ENCODE measurements at places on chromosomes 7 and 10.

GRCh38 chr10:71531485-71532446 lies 135.0 kb downstream of the CDH23 start:
- no peak for DNase-seq

DNA sequence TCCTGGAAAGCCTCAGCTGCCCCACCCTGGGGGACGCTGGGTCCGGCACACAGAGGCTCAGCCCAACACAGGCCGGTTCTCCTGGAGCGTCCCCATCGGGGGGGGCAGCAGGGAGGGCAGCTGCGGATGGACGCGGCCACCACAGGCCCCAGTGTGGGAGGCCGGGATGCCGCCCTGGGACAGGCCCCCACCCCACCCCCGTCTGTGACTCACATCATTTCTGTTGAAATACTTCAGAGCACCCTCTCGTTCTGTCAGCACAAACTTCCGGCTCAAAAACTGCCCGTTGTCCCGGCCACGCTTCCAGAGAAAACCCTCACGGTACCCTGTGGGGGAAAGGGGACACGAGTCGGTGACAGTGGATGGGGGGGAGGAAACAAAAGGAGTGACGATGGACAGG lies 28.5 kb downstream of the GET4 start:
- DNase-seq, result no peak

DNA sequence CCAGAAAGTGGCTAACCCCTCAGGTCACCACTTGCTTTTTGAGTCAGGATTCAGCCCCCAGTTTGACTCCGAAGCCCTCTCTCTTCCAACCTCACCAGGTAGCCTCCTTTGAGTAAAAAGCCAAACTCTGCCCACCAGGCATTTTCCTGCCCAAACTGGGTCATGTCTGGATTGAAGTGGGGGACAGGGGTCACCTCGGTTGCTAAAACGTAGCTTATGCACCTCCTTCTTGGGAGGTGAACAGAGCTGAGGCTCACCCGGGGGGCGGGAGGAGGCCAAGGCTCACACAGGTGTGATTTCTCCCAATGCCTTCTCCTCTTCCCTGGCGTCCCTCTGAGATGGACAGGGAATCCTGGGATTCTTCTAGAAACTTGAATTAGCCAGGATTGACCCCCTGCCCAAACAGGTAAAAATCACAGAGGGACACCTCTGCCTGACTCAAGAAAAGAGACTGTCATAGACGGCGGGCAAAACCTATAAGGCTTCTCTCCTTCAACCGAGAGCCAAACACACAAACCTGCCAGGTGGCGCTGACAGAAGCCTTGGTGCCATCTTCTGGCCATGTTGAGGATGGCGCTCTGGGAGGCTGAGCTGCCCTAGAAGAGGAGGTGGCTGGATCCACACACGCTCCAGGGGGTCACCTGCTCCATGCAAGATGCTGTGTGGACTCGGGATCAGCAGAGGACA lies 51.6 kb downstream of the PRLHR start:
- DNase-seq, result peak; percentile 59

GRCh38 chr7:53642361-53642760 lies 606.9 kb downstream of the POM121L12 start:
- DNase-seq, result no peak

DNA sequence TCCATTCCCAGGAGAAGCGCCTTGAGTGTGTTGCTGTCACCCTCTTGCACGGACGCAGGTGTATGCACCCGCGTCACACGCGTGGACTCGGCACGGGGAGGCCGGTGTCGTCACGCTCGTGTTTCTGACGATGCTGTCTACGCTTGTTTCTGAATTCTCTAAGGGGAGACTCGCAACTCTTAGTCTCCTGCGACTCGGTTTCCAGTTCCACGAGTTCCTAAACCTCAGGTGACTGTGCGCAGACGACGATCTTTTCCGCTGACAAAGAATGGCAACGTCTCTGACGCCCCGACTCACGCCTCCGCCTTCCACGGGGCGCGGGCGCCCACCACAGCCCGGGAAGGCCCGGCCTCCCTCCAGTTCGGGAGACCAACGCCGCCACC lies 579 bp downstream of the IDI1 start:
- no peak for DNase-seq

GRCh38 chr10:454860-455259 lies 234.6 kb downstream of the DIP2C start:
- peak; percentile 67 for DNase-seq

DNA sequence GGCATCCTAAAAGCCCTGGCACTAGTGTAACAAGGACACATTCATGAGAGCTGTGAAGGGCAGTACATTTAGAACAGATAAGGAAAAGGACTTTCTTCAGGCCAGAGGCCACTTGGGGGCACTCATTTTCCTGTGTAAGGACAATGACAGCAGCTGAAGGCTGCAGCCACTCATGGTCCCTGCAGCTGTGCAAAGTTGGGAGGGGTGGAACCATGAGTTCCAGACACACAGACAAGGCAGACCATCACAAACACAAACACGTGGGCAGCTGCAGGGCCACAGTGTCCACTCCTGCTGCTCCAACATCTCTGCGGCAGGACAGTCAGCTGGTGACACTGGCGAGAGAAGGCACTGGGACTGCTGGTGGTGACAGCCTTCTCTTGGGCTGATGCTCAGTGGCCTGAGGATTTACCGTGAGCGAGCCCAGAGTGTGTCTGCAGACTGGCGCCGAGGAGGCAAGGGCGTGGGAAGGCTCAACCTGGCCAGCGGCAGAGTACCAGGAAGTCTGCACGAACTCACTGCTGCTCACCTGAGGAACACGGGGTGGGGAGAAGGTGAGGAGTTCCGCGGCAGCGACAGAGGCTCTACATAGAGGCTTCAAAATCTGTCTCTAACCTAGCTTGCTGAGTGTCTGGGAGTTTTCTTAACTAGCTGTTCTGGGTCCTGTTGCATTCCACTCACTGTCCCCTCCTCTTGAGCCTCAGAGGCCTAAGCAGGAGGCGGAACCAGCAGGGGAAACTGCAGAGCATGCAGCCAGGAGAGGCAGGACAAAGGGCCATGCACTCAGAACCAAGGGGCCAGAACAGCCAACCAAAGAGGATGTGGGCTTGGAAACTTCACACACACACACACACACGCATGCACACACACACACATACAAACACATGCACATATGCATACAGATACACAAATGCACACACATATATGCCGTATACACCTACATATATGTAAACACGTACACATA lies 76.5 kb upstream of the DDC start:
- no peak for DNase-seq

Data from 8988T (cell line).